NCI-H187 (cell line): ENCODE measurements at places on chromosomes 1 and 21.
A peak's percentile ranks its signal among the peaks of the same experiment; 100 is the strongest.

GRCh38 chr1:114235960-114236359 lies 82.3 kb upstream of the SYT6 start:
- no peak for DNase-seq

- no peak for DNase-seq
Measured at GRCh38 chr1:178686407-178686806, 38.6 kb upstream of the RALGPS2 start.

GRCh38 chr21:39077876-39078275 lies 105.4 kb downstream of the PSMG1 start:
- DNase-seq: no peak

GRCh38 chr1:171883849-171884248 lies 42.6 kb downstream of the DNM3 start:
- no peak for DNase-seq

GRCh38 chr1:175183586-175183985 lies 9.0 kb downstream of the KIAA0040 start:
- DNase-seq: no peak

- no peak for DNase-seq
Measured at GRCh38 chr1:69409731-69410456, 157.8 kb upstream of the LRRC7 start.

GRCh38 chr1:12191242-12192032 lies 24.6 kb downstream of the TNFRSF1B start:
- peak; percentile 37 for DNase-seq

GRCh38 chr1:80457409-80457808 lies 1343.3 kb upstream of the ADGRL2 start:
- DNase-seq: no peak

DNA sequence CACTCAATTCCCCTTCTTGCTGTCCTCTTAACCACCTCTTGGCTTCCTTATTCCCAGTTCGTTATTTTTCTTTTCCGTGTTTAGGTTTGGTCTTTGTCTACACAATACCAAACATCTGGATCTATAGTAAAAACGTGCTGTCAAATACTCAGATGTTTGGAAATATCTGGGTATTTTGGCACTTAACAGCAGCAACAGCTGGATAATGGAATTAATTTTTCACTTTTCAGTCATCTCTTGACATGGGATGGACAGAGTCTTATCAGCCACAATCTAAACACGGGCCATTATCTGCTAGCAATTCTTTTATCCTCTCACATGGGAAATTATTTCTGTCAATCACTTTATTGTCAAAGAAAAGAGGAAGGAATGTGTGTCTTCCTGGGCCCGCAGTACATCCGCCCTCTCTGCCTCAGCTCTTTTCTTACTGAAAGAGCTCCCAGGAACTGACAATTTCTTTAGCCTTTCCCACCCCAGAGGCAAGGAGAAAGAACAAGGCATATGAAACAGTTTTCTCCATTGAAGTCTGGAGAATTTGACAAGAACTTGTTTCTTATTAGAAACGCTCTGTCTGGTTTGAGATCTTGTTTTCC lies 13.4 kb downstream of the NHLH2 start:
- no peak for DNase-seq

- DNase-seq: no peak
Measured at GRCh38 chr1:178092878-178093493, 918 bp upstream of the RASAL2 start.

DNA sequence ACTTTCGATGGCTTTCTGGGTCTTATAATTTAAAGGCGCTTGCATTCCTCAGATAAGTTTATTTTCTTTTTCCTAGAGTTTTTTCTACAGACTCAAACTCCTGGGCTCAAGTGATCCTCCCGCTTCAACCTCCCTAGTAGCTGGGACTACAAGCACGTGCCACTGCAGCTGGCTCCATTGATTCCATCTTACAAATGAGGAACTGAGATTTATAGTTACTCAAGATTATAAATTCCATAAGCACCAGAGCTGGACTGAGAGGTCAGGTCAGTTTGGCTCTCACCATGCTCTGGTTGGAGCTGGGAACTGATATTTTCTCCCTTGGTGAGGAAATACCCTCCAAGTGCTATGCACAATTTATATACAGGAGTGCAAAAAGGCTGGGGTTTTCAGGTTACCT lies 13.4 kb upstream of the PRPF38B start:
- no peak for DNase-seq

GRCh38 chr1:24490101-24490781 lies 12.4 kb upstream of the RCAN3 start:
- DNase-seq: no peak

DNA sequence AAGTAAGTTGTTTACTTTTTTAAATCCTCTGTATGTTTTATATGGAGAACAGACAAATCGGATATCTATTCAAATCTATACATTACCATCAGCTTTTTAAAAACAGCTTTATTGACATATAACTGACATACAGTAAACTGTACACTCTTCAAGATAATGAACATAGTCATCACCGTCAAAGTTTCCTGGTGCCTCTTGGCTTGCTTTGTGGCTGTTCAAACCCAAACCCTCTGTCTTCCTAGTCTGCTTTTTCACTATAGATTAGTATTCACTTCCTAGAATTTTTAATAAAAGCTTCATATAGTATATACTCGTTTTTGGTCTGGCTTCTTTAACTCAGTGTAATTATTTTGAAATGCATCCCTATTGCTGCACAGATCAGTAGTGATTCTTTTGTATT lies 56.4 kb upstream of the TPTE start:
- no peak for DNase-seq

DNA sequence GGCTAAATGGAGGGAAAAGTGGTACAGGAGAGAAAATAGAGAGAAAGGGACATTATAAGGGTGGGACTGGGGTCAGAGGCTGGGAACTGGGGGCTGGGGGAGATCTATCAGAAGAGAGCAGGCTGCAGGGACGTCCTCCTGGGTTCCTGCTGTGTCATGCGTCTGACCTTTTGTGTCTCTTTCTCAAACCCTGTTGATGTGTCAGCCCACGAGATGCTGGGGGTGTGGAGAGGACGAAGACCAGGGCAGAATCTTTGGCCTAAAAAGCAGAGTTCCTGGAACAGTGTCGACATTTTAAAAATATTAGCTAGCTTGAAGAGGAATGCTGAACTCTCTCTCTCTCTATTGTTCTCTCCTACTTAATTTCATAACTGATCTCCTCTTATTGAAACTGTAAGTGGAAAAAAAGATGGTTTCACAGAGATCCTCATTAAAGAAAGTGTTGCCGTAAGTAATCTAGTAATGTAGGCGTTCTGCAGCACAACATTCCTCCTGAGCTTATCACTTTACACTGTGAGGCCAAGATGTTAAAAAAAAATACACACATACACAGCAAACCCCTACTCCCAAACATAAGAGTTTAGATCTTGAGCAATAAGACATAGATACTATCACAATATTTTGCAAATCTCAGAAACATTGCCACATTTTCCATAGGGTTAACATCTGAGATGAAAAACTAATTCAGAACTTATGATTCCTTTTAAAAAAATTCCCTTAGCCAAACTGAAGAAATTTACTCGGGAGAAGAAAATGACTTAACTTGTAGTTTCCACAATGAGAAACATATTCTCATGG lies 52.6 kb downstream of the RUNX1 start:
- no peak for DNase-seq

GRCh38 chr1:10378081-10378841 lies 20.6 kb upstream of the PGD start:
- no peak for DNase-seq

DNA sequence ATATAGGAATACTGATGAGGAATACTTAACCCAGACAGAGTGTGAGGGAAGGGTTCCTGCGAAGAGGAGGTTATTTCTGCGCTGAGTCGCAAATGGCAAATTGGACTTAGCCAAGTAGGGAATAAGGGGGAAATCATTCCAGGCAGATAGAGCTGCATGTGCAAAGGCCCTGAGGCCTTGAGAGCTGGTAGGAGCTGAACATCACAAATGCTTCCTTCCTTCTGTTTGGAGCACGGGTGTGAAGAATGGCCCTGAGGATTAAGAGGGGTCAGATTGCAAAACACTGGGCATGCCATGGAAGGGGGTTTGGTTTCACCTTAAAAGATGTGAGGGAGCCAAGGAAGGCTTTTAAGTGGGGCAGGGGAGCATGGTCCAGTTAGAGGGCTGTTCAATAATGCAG lies 12.4 kb downstream of the IER5 start:
- DNase-seq: no peak

DNA sequence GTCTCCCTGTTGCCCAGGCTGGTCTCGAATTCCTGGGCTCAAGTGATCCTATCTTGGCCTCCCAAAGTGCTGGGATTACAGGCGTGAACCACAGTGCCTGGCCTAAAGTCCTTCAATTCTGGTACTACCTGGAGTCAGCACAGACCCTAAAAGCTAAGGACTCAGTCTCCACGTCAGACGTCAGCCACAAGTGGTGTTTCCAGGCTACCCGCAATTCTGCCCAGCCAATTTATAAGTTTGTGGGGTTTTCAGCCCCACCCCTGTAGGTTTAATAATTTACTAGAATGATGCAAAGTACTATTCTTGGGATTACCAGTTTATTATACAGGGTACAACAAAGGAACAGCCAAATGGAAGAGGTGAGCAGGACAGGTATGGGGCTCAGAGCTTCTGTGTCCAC lies 10.6 kb upstream of the DIP2A start:
- no peak for DNase-seq

DNA sequence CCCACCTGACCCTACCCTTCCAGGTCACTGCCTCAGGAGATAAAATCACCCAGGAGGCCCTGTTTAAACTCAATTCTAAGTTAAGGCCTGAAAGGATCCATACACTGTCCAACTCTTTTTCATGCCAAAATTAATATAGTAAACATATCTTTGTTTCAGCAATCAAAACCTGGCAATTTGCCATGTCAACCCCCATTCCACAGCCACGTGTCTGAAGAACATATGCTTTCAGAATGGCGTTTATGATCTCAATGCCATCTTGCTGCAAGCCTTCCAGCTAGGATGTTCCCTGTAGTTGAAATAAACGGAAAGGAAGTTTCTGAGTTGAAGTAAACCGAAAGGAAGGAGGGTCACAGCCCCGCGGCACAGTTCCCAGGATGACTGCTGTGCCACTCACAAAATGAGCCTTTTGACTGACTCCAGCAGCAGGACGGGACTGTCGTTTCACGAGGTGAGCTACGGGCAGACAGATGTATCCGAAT lies 472.0 kb downstream of the SMYD3 start:
- DNase-seq: no peak

- no peak for DNase-seq
Measured at GRCh38 chr1:5980314-5981008, 11.8 kb downstream of the NPHP4 start.

DNA sequence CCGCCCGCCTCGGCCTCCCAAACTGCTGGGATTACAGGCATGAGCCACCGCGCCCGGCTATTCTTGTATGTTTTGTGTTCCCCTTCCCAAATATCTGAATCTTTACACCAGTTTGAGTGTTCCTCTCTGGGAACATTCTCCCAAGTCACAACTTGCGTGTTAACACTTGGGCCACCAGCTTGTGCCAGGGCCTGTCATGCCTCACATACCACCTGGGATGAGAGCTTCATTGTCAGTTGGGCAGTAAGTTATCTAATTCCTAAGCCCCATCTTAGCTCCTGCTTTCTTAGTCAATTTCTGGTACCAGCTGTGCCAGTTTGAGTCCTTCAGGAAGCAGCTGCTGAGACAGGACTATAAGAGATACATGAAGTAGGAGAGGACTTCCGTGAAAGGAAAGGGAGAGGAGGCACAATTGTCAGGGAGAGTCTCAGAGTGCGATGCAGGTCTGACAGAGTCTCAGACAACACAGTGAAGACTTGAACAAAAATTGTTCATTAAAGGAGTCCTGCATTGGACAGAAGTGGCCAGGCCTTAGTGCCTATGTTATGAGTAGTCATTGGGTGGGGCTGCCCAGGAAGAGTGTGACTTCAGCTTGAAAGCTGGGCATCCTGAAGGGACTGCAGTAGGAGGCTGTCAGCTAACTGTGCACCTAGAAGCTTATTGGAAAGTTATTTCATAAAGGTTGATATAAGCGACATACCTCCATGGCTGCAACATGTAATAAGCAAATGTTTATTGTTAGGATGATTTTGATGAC lies 17.3 kb downstream of the ZFYVE9 start:
- no peak for DNase-seq

GRCh38 chr1:200468264-200469001 lies 58.6 kb upstream of the ZNF281 start:
- no peak for DNase-seq

DNA sequence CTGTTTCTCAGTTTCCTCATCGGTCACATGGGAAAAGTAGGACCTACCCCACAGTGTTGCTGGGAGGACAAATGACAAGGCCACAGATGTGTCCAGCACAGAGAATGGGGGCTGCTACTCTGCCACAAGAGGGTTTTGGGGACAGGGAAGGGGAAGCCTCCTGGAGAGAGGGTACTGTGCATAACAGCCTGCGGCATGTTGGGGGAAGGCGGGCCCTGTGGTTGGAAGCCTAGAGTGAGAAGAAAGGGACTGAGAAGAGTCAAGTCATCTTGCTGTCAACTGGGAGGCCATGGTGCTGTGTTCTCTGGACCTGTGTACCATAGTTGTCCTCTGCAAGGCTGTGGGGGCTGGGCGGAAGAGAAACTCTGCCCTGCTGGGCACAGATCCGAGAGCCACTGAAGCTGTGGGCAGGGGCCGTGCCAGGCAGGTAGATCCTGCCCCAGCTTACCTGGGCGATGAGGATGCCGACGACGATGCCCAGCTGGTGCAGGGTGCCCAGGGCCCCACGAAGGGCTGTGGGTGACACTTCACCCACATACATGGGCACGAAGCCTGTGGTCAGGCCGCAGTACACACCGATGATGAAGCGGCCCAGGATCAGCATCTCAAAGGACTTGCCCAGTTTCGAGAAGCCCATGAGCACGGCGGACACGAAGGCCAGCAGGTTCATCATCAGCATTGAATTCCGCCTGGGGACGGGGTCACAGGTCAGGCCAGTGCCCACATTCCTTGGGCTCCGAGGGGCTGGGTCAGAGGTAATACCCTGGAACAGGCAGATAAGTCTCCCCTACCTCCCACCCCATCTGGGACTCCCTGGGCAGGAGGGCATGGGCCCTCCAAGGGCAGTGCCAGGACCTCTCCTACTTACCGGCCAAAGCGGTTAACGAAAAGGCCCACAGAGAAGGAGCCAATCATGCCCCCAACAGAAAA lies 28.2 kb downstream of the SLC2A1 start:
- no peak for DNase-seq

GRCh38 chr1:47238935-47239592 lies 7.0 kb upstream of the TAL1 start:
- no peak for DNase-seq

DNA sequence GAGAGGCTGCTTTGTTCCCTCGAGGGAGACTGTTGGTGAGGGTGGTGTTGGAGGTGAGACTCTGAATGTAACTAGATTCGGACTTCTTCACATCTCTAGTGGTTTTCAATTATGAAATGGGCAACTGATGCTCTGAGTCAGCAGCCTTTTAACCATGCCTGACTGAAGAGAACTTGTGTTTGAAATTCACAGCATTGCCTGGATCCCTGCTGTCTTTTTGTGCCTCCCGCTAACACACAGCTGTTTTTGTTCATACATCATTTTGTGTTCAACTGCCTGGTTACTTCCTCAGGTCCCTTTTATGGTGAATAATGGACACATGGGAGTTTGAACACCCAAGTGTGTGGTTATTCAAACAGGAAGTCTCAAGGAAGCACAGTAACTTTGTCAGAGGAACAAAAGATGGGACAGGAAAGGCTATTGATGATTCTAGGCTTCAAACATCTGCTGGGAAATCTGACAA lies 16.8 kb downstream of the LAMC1 start:
- DNase-seq: peak; percentile 32
